Central memory CD8-positive, alpha-beta T cell (primary cell): ENCODE measurements at places on chromosomes 12 and 14.

GRCh38 chr12:57456145-57456700, 1.1 kb downstream of the INHBE start:
- DNase-seq, result no peak

- no peak for DNase-seq
These were observed 20.6 kb downstream of the MMP17 start for GRCh38 chr12:131848753-131849152.

- no peak for DNase-seq
These were observed 198.0 kb downstream of the CACNA1C start for GRCh38 chr12:2250797-2251196.

GRCh38 chr12:93186131-93186530, 191.6 kb upstream of the NUDT4 start:
- DNase-seq, result no peak

DNA sequence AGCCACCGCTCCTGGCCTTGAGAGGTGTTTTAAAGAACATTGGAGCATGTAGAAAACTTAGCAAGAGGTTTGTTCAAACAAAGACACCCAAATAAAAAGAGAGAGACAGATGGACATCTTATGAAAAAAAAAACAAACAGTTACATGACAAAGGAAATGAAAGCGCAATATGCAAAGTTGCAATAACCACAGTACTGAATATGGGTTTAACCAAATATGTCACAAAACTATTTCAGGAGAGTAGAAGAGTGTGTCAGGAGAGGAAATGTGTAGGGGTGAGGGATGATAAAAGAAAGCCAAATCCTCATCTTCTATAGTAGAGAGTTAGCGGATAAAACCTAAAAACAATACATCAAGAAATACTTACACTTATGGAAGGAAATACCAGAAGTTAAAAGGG, 98.4 kb downstream of the GTF2A1 start:
- no peak for DNase-seq

GRCh38 chr12:28776913-28777422, 372.1 kb upstream of the FAR2 start:
- no peak for DNase-seq

- peak; percentile 56 for DNase-seq
These were observed at the start of gene MARCHF9 for GRCh38 chr12:57754411-57755193. Gene MARCHF9 (plus strand): TSS chr12:57755103. CDS start chr12:57755529, 426 bp downstream.

DNA sequence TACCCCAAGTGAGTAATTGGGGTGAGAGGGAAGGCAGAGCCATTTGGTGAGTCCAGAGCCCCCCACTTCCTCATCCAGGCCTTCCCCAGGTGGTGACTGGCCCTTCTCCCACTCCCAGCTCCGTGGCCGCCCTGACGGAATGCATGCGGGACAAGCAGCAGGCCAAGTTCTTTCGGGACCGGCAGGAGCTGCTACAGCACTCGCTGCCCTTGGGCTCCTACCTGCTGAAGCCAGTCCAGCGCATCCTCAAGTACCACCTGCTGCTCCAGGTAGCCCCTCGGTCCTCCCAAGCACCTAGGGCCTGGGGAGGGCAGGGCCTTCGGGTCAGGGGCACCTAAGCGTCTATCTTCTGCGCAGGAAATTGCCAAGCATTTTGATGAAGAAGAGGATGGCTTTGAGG, 26.5 kb downstream of the PLEKHG3 start:
- DNase-seq, result no peak

DNA sequence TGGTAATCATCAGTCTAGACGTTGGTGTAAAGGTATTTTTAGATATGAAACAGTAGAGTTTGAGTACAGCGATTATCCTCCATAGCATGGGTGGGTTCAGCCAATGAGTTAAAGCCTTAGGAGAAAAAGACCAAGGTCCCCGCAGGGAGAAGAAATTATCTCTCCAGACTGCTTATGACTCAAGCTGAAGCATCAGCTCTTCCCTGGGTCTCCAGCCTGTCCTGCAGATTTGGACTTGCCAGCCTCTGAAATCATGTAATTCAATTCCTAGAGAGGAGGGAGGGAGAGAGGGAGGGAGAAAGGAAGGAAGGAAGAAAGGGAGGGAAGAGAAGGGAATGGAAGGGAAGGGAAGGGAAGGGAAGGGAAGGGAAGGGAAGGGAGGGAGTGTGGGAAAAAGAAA, 12.0 kb upstream of the DTX1 start:
- DNase-seq, result no peak

GRCh38 chr12:88572781-88573549, 7.3 kb downstream of the KITLG start:
- DNase-seq, result no peak

GRCh38 chr12:52006726-52007157, at the start of gene TAMALIN:
Gene TAMALIN (plus strand): TSS chr12:52006946. CDS start chr12:52007020, 74 bp downstream.
- DNase-seq, result peak; percentile 54

GRCh38 chr14:103233328-103233727, 100.7 kb upstream of the EIF5 start:
- DNase-seq, result no peak
